ENCODE measurements at places on chromosomes 1 and 21. TPM values are rescaled to one million over a fixed set of nuclear protein-coding genes. Genes with fewer than 3 reads are reported as not detected.

The WNT3A gene
- polyA plus RNA-seq, result not detected

The GMEB1 gene
- polyA plus RNA-seq, result 5.3 TPM

The CHRM3 gene
- 0.15 TPM for polyA plus RNA-seq

The INSRR gene
- not detected for polyA plus RNA-seq

The CD160 gene
- not detected for polyA plus RNA-seq

The LMX1A gene
- polyA plus RNA-seq, result not detected

DNA sequence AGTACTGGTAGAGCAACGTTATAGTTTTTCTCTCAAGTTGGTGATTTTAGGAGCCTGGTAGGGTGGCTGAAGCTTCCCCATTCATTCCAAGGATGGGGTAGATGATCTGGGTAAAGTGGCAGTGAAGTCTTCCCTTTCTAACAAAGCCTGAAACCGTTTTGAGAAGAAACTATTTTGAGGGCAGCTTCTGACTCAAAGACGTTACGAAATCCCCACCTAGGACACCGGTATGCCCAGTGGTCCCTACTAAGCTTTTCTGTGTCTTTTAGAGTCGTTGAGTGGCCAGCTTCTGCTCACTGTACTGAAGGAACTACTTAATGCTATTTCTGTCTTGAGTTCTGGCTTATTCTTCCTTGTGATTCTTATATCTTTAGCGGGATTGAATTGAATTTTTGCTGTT is 1.4 kb downstream of the WDTC1 start:
- no peak for DNase-seq

DNA sequence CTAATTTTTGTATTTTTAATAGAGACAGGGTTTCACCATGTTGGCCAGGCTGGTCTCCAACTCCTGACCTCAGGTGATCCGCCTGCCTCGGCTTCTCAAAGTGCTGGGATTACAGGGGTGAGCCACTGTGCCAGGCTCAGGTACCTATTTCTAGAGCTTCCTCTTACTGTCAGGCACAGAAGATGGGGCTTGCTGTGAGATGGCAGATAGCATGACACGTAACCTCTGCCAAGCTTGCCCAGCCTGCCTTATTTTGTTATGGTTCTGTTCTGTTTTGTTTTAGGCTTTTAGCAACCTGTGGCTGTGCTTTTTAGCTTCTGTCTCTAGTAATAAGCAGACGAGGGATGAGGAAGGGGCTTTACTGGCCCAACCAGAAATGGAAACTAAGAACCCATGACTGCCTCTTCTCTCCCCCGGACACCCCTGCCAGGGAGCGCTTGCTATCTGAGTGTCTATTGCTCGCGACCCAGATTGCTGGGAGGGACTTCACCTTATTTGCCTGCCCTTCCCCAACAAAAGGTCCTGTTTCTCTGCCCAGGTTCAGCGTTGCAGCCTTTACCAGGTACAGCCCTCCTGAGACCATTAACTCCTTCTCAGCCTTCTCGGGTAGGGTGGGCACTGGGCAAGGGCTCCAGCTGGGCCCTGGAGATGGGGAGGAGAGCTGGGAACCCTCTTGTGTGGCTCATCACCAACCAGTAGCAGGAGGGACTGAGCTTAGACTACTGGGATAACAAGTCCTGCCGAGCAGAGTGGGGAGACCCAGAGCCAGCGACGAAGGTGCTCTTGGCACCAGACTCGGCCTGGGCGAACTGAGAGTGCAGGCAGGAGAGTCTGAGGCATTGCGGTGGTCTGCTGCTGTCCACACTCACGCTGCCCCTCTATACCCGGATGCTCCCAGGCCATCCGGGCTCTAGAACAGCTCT is 13.5 kb upstream of the LGR6 start:
- DNase-seq, result no peak

GRCh38 chr1:99481391-99481996 is 164.4 kb upstream of the PALMD start:
- peak; percentile 55 for DNase-seq

- DNase-seq, result no peak
These were observed 1.8 kb downstream of the ARF1 start for GRCh38 chr1:228084325-228084724.

DNA sequence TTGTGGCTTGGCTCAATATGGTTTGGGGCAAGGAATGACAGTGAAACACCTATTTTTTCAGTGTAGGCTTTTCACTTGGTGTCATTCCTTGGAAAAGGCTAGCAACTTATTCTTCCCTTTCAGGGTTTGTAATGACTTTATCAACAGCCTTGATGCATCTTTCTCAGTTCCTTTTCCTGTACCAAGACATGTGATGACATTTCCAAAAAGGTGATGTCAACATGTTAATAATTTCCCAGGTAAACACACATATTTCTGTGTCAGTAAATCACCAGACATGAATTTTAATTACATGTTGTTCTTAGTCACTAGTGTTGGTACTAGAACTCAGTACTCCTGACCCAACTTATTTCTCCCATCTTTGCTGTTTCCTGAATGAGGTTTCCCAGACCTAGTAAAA is 37.8 kb upstream of the RRP15 start:
- no peak for DNase-seq

GRCh38 chr1:40247655-40248054 is at the start of gene TMCO2:
Gene TMCO2, plus strand, starts transcription at chr1:40247937. Its CDS starts 57 bp downstream, at chr1:40247994.
- DNase-seq, result peak; percentile 7

DNA sequence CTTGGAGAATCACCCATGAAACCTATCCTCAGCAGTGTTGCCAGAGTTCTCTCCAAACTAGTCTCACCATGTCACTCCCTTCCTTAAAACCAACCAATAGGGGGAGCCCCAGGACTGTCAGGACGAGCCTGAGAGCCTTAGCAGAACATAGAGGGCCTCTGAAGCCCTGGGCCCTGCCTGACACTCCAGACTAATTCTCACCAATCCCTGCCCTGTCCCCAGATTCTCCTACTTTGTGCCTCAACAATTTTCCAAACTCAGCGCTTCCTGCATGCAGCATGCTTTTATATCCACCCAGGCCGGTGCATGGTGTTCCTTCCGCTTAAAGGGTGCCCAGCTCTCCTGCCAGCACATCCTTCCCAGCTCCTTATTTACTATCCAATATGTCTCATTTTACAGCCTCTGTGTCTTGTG is 42.7 kb downstream of the HSD3B1 start:
- peak; percentile 48 for DNase-seq

GRCh38 chr1:84907095-84907827 is 14.3 kb upstream of the LPAR3 start:
- no peak for DNase-seq

DNA sequence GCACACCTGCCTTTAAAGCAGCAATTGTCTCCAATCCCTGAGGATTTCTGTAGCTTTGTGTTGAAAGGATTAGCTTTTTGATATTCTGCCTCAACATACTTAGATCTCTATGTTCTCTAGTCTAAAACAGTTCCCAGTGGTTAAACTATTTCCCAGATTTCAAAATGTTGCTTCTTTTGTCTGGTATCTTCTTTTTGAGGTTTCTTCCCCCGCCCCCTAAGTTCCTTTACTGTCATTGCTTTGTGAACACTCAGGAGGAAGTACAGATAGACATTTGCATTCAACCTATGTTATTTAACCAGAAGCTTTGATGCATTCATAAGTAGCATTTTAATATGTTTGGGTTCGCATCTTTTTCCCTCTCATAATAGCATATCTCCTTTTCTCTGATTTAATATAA is 33.5 kb downstream of the CYYR1 start:
- no peak for DNase-seq

GRCh38 chr21:41582866-41583265 is 74.9 kb upstream of the TMPRSS2 start:
- no peak for DNase-seq

- DNase-seq, result no peak
These were observed 30.8 kb upstream of the EDARADD start for GRCh38 chr1:236363237-236363636.

DNA sequence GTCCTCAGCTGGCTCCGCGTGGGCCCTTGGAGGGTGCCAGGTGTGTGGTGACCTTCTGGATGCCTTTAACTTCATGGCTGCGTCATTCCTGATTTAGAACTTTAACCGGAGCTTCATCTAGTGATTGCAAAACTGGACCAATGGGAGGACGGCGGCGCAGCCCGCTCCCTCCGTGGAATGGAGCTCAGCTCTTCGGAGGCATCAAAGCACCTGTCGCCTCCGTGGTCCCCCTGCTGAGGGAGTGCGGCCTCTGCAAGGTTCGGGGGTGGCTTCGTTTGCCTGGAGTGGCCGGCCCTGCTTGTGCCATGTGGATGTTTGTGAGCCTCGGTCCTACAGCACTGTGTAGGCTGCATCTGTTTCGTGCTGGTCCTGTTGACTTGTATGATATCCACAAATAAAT is 14.2 kb downstream of the CSTB start:
- no peak for DNase-seq

All from A549 (cell line).